NCI-H2029 treated with DMSO at 0.1 percent for 48 hours (cell line): ENCODE measurements at places on chromosomes 12 and 14.
A peak's percentile ranks its signal among the peaks of the same experiment; 100 is the strongest.

GRCh38 chr12:41919526-41920261 lies 225.0 kb downstream of the GXYLT1 start:
- peak; percentile 90 for DNase-seq

- no peak for DNase-seq
Measured at GRCh38 chr12:28824849-28825248, 324.2 kb upstream of the FAR2 start.

GRCh38 chr12:7146906-7147305 lies 16.7 kb downstream of the CLSTN3 start:
- no peak for DNase-seq

GRCh38 chr14:50845166-50845565 lies 14.2 kb upstream of the NIN start:
- DNase-seq, result no peak

- DNase-seq, result no peak
Measured at GRCh38 chr12:10491766-10492165, 13.9 kb upstream of the EIF2S3B start.

- DNase-seq, result no peak
Measured at GRCh38 chr12:4289998-4290790, 16.6 kb downstream of the CCND2 start.

DNA sequence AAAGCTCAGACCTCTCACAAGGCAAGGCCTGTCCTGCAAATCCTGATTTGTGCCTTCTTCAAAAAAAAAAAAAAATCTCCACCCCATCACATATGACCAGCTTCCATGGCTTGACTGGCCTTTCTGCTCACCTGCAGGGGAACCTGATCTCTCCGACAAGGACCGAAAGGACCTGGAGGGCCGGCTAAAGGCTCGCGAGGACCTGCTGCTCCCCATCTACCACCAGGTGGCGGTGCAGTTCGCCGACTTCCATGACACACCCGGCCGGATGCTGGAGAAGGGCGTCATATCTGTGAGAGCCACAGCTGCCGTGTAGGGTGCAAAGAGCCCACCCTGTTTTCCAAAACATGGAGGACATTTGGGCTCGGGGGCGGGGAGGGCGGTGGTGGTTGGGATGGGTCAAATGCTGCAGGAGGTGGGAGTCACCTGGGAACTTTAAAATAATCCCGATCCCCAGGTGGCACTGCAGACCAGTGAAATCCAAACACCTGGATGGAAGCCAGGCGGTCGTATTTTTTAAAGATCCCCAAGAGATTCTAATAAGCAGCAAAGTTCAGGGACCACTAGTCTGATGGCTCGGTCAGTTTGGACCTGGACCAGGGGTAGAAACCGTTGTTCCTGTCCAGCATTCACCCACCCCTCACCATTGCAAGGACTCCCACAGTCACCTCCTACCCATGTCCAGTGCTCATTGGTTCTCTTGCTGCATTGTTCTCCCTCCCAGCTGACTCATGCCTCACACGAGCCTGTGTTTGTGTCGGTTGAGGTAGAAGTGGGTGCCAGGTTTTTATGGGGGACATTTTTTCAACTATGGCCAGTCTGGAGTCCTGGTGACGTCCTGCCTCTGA lies 44.8 kb downstream of the FOXN4 start:
- DNase-seq, result peak; percentile 64

DNA sequence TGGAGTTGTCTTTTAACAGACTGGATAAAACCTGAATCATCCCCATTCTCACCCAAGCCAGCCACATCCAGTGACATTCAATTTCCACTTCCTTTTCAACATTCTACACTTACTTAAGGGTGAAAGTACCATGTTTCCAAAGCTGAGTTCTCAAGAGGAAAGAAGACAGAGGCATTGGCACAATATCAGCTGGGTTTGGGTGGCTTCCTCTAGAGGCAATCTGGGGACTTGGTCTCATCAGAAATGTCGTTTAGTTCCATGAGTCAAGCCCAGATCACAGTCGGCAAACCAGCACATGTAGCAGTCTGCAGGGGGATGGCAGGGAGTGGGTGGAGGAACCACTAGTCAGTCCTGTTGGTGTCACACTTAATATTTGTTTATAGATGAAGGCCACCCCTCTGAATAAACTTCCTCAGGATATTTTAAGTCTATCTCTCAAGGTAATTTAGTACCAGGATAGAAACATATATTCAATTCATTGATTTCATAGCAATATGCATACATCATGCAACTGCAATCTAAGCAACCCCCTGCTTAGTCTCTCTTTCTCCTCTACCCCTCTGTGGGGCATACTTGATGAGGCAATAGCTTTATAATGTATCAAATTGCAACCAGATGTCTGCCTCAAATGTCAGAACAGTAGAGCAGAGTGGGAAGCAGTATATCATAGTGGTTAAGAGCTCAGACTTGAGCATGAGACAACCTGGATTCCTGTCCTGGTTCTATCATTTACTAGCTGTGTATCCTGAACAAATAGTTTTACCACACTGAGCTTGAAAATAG lies 3.0 kb downstream of the SRRM4 start:
- peak; percentile 51 for DNase-seq

DNA sequence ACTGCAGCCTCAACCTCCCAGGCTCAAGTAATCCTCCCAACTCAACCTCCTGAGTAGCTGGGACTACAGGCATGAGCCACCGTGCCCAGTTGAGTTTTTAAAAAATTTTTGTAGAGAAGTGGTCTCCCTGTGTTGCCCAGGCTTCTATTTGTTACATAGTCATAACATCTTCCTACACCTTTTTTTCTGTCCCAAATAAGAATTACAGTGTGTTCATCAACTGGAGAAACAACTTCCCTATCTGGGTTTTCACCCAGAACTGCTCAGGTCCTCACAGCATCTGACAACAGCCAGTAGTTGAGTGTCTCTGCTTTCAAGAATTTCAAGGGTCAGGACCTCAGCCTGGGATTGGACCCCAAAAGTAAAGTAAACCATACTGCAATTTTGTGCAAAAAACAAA lies 235.2 kb upstream of the AMIGO2 start:
- no peak for DNase-seq

GRCh38 chr12:46676797-46677520 lies 148.8 kb downstream of the SLC38A4 start:
- no peak for DNase-seq

- peak; percentile 18 for DNase-seq
Measured at GRCh38 chr12:91361864-91362263, 179.2 kb upstream of the DCN start.

DNA sequence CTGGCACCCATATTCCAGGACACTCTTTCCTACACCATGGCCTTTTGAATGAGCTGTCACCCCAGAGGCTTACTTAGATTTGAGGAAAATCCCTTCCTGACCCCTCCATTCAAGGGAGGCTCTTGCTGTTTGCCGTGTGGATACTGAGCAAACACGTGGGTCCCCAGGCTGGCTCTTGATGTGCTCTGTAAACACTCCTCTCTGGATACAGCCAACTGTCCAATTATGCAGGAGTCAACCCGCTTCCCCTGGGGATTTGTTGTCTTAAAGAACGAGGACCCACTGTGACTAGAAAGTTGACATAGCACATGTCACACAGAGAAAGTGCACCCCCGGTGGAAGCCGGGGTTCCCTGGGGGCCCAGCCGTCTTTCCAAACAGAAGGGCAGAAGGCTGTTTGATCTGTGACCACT lies 75.8 kb upstream of the CEP83 start:
- DNase-seq, result peak; percentile 68

DNA sequence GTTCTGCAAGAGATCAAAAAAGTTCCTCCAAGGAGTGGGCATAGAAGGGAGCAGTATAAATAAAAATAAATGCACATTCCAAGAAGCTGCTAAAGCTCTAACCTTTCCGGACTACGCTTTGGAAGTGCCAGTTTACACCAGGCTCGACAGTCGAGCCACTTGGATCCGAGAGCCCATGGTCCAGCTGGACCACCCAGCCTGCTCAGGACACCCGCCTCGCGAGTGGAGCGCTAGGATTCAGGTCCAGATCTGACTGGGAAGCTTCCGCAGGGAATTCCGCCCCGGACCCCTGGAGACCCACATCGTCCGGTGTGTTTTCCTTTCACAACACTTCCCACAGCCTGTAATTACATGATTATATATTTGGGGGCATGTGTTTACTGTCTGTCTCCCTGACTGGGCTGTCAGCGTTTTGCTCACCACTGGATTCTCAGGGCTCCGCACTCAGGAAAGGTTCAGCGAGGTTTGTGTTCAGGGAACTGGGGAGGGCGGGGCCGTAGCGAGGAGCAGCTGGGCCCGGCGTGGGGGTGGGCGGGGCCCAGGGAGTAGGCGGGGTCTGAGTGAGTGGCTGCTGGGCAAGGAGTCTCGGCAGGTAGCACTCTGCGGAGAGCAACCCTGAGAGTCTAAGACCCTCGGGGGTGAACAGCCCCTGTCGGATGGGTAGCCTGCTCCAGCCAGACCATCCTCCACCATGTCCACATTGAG lies 52.3 kb upstream of the TMEM263 start:
- peak; percentile 14 for DNase-seq

GRCh38 chr12:127262615-127263014 lies 1004.4 kb upstream of the TMEM132C start:
- DNase-seq, result no peak

- DNase-seq, result no peak
Measured at GRCh38 chr14:40010961-40011360, 578.7 kb upstream of the FBXO33 start.

- DNase-seq, result no peak
Measured at GRCh38 chr12:53941750-53942149, 3.1 kb downstream of the HOXC13 start.

DNA sequence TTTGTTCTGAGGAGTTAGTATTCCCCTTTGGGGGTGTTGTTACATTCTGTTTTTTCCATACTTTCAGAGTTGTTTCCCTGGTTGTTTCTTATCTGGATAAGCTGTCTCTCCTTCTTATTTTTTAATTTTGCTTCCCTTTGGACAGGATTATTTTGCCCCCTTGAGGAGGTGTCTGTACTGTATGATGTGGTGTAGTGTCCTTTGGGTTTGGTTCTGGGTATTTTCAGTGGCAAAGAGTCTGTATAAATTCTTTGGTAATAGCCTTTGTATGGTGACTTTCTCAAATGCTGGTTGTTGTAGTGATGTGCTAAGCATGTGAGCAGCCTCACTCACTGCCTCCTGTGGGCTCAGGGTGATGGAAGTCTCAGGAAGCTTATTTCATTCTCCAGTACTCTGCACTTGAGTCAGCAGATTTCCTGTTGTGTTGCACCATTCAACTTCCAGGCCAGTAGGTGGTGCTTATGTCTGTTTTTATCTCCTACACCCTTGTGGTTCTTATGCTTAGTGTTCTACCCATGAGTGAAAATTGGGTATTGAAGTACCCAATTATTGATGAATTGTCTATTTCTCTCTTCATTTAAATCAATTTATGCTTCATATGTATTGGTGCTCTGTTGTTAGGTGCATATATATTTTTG lies 103.3 kb upstream of the PMCH start:
- DNase-seq, result peak; percentile 13

GRCh38 chr12:115709540-115710011 lies 567.9 kb downstream of the MED13L start:
- no peak for DNase-seq

GRCh38 chr14:103074729-103075367 lies 9.2 kb upstream of the LBHD2 start:
- no peak for DNase-seq

- no peak for DNase-seq
Measured at GRCh38 chr12:67811437-67812361, 163.2 kb downstream of the DYRK2 start.

- DNase-seq, result no peak
Measured at GRCh38 chr14:36524874-36525745, 5.1 kb upstream of the NKX2-1 start.

DNA sequence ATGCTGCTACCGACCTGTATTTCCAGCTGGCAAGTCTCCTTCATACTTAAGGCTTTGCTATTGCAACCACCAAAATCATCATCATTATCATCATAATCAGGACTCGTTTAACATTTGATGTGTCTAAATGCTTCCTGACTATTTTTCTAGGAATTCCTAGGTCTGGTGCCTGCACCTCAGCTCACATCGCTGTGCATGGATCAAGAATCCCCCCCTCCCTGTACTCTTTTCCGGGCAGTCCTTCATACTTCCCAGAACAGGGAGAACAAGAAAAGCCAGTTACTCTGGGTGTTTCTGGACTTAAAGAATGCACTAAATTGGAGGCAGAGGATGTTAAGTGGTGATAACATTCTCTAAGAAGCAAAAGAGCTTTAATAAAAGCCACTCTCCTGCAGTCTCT lies 9.4 kb downstream of the ERP27 start:
- no peak for DNase-seq

DNA sequence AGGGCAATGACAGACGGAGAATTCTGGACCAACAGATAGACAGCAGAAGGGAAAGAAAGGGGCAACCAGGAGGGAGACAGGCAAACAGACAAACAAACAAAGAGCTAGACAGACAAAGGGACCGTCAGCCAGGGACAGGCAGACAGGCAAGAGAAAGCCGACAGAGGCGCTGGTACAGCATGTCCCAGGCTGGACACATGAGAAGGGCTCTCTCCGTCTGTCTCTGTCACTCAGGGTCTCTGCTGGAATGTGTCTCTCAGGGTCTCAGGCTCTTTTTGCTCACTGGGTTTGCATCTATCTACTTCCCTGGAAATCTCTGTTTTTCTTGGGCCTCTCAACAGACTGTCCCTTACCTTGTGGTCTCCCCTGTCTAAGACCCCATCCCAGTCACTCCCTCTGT lies 8.2 kb upstream of the SMUG1 start:
- no peak for DNase-seq

GRCh38 chr14:92907316-92907911 lies 15.5 kb upstream of the CHGA start:
- DNase-seq, result no peak

DNA sequence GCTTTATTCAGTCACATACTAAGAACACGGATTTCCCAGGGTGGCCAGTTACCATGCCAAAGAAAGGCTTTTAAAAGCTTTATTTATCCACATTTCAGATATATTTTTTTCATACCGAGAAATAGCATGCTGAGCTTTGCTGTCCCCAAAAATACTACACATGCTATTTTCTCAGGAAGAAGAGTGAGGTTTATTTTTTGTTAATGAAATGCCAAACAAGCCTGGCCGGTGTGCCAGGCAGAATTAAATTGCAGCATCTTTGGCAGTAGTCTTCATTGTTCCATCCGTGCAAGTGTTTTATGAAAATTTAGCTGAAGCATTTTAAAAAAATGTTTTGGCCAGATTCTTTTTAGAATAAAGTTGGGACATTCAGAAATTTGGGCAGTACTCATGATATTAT lies 18.8 kb downstream of the RMST start:
- DNase-seq, result no peak

- no peak for DNase-seq
Measured at GRCh38 chr14:34135492-34135891, 184.6 kb upstream of the EGLN3 start.

- no peak for DNase-seq
Measured at GRCh38 chr12:59382282-59383078, 213.3 kb upstream of the SLC16A7 start.

GRCh38 chr12:40011775-40012129 lies 94.1 kb downstream of the SLC2A13 start:
- DNase-seq, result no peak

- no peak for DNase-seq
Measured at GRCh38 chr14:44963775-44964380, 1.9 kb downstream of the TOGARAM1 start.

- no peak for DNase-seq
Measured at GRCh38 chr14:99671235-99672224, 12.6 kb upstream of the CYP46A1 start.
